ENCODE measurements at places on chromosomes 3 and 15.

DNA sequence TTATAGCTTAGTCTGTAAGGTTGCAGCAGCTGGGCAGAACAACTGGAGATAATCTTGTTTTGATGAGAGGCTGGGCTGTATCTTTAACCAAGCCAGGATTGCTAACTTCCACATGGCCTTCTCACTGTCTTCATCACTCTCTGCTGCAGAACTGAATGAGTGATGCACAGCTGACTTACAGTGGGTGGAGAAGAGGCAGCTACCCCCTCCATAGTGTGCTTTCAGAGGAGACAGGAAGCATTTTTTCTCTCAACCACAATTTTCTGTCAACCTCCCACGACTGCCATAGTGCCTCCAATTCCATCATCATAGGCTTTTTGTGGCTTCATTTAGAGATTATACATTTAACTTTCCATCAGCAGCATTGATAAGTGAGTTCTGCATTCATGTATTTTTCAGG is 168.2 kb downstream of the CLSTN2 start:
- DNase-seq: no peak

GRCh38 chr15:95816591-95816990 is 513.9 kb upstream of the NR2F2 start:
- no peak for DNase-seq

- DNase-seq: no peak
These were observed 7.5 kb upstream of the PHLDB2 start for GRCh38 chr3:111851511-111851954.

DNA sequence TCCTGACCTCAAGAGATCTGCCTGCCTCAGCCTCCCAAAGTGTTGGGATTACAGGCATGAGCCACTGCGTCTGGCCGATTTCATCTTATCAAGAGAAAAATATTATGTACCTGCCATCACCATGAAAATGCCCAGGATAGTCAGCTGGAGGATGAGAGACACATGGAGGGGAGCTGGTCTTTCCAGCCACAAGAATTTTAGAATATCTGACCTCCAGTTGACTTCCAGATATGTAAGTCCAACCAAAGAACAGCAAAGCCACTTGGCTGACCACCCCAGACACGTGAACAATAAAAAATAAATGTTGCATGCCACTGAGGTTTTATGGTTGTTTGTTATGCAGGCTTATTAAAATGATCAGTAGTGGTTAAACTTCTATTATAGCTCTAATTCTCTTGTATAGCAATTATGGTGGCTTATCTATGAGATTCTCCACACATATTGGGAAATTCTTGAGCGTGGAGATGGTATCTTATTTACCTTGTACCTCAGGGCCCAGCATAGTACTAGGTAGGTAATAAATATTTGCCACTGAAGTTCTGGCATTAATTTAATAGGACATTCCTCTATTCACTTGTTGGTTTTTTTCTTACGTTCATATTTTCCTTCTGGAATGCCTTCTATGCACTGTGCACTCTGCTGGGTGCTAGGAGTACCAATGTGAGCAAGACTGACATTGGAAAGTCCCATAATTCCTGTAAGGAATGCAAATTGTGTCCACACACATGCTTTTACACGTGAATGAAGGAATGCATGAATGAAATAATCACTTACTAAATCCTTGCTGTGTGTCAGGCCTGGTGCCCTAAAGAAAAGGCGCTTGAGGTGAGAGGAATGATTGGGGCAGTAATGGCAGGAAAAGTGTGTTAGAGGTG is 77.6 kb downstream of the EDEM1 start:
- DNase-seq: no peak

GRCh38 chr3:141979050-141979671 is 102.7 kb downstream of the ATP1B3 start:
- DNase-seq: no peak

GRCh38 chr3:159356606-159357005 is 554.8 kb downstream of the MFSD1 start:
- DNase-seq: no peak

DNA sequence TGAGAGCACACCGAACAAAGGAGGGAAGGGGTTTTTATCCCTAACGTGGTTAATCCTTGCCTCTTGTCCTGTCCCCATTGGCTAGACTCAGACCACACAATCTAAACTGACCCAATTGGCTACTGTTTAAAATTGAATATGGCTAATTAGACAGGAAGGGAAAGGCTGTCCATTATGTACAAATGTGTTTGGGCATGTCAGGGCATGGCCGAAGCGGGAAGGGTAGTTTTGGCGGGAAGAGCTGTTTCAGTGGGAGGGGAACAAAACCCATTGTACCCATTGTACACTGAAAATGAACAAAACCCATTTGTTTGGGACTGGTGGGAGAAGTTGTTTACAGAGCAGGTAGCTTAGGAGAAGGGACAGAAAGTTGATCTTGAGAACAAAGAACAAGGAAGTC is 330.9 kb upstream of the POU1F1 start:
- no peak for DNase-seq

- DNase-seq: no peak
These were observed 36.8 kb upstream of the NIT2 start for GRCh38 chr3:100297784-100298183.

DNA sequence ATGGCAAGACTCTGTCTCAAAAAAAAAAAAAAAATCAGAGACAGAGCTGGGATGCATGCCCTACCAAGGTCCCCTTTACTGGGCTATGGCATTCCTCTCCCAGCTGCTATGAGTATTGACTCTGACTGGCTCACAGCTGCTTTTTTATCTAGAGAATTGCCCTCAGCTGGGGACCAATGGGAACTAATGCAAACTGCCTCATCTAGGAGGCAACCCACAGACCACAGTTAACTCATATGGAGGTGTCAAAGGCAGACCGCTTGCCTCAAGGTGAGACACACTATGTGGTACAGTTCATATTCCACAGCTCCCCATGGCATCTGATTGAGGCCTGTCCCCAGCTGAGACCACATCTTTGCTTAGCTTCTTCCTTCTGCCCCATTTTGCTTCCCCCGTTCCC is 183.5 kb upstream of the EOMES start:
- no peak for DNase-seq
